Amniotic stem cell (primary cell): ENCODE measurements at places on chromosomes 6 and 20.

GRCh38 chr6:118815495-118815894 is 78.5 kb upstream of the ASF1A start:
- no peak for DNase-seq

DNA sequence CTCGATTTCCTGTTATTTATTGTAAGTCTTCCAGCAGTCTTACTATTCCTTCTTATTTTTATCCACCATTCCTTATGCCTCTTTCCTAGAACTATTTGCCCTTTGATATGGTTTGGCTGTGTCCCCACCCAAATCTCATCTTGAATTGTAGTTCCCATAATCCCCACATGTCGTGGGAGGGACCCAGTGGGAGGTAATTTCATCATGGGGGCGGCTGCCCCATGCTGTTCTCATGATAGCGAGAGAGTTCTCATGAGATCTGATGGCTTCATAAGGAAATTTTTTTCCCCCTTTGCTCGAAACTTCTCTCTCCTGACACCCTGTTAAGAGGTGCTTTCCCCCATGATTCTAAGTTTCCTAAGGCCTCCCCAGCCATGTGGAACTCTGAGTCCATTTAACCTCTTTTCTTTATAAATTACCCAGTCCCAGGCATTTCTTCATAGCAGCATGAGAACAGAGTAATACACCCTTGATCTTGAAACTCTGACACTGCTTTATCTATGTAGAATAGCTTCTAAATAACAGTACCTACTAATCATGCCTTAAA is 48.8 kb downstream of the PLN start:
- no peak for DNase-seq

DNA sequence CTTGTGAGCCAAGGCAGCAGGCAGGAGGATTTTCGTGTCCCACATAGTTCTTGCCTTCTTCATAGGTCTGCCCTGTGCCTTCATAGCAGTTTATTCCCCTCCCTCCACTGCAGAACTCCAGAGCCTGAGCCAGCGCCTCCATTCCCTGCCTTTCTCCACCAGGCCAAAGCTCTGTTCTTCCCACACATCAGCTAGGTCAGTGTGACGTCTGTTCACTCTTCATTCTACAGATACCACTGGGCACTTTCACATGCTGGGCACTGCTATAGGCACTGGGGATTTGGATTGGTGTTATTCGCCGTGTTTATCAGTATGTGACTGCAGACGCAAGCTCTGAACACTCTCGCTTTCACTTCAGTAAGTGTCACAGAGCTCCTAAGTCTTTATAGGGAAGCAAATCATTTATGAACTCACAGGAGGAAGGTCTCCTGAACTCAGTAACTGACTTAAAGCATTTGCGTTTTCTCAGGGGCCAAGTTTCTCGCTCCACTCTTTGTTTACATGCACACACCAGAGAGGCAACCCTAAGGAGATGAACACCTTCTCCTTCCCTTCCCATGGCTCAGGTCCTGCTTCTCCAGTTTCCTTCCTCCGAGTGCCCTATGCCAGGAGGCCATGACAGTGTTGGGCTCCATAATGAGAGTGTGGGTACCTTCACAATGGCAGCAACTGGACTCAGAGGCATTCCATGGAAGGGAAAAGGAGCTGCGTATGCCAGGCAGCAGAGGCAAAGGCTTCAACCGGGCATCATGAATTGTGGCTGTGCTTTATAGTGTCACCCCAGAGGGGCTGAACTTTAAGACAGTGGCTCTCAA is 6.3 kb upstream of the APMAP start:
- no peak for DNase-seq

DNA sequence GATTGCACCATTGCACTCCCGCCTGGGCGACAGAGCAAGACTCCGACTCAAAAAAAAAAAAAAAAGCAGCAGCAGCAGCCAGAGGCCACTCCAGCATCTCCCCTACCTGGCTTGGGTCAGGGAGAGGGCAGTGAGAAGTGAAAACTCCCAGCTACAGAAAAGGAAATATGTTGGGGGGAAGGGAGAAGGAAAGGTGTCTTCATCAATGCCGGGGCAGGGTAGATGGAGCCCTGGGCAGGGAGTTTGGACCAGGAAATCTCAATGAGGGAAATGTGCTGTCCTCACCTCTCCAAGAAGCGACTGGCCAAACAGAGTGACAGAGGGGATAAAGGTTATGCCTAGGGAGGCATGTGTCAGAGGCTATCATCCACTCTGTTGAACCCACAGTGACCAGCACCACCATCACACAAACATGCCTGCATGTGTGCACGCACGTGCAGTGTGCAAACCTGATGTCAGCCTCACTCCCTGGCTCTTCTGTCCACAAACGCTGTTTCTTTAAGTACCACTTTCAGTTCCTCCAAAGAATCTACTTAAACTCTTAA is 887 bp upstream of the AIF1 start:
- DNase-seq: no peak

GRCh38 chr6:46411456-46412197 is 79.6 kb downstream of the RCAN2 start:
- DNase-seq: no peak

DNA sequence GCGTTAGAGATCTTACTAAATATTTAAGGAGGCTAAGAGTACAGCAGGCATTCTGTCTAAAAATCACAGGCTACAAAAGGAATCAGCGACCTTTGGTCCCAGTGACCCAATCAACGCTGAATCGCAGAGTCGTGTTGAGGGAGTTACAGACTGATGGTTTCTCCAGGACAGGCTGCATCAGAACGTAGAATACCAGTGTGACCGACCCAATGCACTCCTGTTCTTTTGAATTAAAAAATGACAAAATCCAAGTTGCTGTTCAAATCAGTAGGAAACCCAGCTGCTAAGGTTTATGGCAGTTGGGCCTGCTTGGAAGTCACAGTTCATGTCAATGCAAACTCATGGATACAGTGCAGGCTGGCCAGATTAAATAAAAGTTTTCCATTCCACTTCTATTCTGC is 155.8 kb upstream of the AFDN start:
- DNase-seq: no peak
